AML-193 (cell line): ENCODE measurements at places on chromosomes 5 and 9.

- DNase-seq: no peak
These were observed 87.1 kb upstream of the SAP30L start for GRCh38 chr5:154358516-154359220.

DNA sequence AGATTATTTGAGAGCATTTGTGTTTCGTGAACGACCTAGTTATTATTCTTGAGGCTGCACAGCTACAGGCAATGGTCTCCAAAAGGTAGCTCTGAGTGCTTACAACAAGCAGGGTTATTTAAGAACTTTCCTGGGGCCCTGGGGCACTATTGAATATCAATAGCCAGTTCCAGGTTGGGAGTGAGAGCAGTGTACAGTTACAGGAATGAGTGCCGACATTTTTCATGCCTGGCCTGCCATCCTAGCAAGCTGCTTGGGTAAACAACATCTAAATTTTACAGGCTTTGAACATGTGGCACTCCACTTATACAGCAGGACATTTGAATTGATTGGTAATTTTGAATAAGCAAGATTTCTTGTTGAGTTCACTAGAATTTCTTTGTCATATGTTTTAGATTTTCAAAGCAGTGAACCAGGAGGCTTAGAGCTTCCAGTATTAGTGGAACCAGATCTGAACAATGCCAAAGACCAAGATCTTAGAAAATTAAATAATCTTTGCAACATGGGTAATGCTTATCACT, 171.9 kb upstream of the GDNF start:
- DNase-seq: no peak

DNA sequence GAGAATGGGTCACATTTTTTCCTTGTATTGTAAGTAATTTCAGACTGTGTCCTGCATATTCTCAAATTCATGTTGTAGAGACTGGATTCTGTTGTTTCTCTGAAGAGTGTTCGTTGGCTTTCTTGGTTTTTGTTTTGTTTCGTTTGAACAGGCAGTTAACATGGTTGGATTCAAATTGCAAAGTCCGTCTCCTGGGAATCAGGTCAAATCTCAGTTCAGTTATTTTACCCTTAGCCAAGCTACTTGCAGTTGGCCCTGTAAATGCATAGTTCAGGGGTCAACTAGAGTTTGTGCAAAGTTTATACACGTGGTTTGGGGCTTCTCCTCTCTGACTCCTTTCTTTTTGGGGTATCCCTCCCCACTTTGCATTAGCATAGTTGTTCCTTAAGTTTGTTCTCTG, 21.7 kb upstream of the FBXW11 start:
- DNase-seq: no peak

DNA sequence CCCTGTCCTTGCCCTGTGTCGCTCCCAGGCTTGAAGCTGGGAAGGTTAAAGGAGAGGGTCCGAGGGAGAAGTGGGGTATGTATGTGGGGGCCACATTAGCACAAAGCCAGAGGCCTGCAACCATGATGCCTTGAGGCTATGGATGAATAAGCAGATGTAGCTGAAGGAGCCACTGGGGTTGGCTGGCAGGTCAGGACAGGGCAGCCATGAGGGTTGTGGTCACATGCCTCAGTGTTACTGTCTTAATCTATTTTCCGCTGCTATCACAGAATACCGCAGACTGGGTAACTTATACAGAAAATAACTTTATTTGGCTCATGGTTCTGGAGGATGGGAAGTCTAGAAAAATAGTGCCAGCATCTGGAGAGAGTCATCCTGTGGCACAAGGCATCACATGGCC, 9.2 kb upstream of the GRHPR start:
- DNase-seq: no peak

GRCh38 chr9:79701651-79702050, 129.9 kb downstream of the TLE4 start:
- DNase-seq: peak; percentile 62

GRCh38 chr5:142151436-142152383, 43.1 kb downstream of the NDFIP1 start:
- DNase-seq: peak; percentile 68

DNA sequence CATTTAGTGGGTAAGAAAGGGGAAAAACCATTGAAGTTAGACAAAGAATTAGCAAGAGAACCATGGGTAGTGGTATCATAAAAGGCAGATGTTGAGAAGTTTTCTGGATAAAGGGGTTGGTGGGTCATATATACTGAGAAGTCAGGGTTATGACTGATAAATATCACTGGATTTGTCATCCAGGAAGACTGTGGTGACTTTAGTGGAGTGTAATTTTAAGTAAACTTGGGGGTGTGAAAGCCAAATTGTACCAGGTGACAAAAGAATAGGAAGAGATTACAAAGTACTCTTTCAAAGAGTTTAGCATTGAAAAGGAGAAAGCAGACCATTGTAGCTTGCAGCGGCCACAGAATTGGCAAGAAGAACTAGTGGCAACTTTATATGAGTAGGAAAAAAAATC, 315.2 kb upstream of the DMAC1 start:
- DNase-seq: no peak

DNA sequence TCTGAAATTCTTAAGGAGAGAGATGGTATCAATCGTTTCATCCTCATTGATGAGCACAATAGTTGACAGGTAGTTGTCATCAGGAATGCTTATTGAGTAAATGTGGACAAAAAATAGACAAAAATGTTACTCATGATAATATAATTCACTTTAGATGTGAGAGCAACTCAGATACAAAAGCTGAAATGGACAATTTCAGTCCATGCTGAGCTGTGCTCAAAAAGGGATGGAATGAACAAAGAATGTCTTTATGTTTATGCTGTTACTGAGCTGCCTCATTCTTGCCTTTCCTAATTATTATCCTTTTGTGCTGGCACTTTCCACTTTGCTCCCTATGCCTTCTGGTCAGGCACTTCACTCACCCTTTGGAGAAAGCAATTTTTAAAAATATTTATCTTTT, 49.5 kb downstream of the JAKMIP2 start:
- no peak for DNase-seq

GRCh38 chr9:5269249-5269715, 35.2 kb downstream of the RLN2 start:
- DNase-seq: no peak

GRCh38 chr5:40258222-40258621, 421.5 kb upstream of the PTGER4 start:
- DNase-seq: peak; percentile 53

DNA sequence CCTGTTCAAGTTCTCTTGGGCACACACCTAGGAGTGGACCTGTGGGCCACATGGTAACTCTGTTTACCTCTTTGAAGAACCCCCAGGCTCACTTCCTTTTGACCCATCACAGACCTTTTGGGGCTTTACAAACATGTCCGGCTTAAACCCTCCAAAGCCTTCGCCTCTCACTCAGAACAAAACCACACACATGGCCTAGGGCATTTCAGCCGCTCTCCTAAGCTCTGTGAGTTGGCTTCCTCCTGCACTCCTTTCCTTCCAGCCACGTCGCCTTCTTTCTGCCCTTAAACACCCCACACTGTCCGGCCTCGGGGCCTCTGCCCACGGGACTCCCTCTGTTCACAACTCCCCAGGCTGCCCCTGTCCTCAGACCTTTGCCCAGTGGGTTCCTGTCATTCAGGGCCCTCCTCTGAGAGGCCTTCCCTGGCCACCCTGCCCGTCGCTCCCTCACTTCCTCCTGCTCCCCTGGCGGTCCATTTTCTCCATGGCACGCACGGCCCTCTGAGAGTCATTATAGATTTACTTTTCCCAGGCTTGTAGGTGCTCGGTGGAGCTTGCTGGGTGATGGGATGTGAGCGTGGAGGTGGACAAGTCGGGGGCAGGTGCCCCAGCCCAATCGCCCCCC, 1.9 kb downstream of the DOK3 start:
- DNase-seq: peak; percentile 52

GRCh38 chr9:117516676-117517632, 102.1 kb upstream of the ASTN2 start:
- DNase-seq: no peak

DNA sequence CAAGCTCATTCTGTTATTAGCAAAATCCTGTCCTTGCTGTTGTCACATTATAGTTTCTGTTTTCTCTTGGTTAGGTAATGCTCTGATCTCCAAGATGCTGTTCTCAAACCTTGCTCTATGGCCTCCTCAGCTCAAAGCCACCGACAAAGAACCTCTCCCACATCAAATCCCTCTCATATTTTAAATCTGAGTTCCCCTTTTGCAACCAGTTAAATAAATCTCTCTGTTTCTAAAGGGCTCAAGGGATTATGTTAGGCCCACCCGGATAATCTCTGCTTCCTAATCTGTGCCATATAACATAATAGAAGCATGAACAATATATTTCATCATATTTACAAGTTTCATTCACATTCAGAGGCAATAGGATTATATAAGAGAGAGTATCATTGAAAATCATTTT, 286.0 kb downstream of the CYLC2 start:
- DNase-seq: no peak
